ENCODE measurements at places on chromosomes 6 and 20.

DNA sequence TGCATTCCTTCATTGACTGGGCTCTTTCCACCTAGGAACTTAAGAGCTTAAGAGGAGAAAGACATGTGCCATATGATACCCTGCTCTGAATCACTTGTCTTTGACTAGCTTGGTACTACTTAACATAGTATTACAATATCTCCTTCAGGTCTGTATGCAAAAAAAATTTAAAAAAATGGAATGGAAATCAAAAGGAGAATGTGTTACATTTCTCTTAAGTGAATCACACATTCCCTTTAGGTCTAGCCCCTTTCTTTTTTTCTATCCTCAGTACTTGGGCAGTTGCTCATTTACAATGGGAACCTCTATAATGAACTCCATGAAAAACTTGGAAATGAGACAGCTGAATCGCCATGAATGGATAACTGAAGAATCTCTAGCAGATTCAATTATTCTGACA, 53.8 kb downstream of the SLC35F1 start:
- DNase-seq = no peak

- no peak for DNase-seq
These were observed 91.7 kb upstream of the EPB41L1 start for GRCh38 chr20:36062799-36063198.

GRCh38 chr6:28343898-28344677, 5.7 kb upstream of the ZKSCAN3 start:
- no peak for DNase-seq

DNA sequence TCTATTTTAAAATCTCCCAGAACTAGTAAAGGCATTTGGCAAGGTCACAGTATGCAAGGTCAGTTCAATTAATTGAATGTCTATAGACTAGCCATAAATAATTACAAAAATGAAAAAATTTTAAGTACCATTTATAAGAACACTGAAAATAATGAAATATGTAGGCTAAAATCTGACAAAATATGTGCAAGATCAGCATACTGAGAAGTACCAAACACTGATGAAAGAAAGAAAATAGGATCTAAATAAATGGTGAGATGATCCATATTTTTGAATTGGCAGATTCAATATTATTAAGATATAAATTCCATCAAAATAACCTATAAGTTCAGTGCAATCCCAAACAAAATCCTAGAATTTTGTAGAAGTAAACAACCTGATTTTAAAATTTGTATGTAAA, 28.0 kb upstream of the NELFCD start:
- no peak for DNase-seq

All from naive thymus-derived CD8-positive, alpha-beta T cell (primary cell).